ENCODE measurements at places on chromosomes 5 and 9. TPM values are rescaled to one million over a fixed set of nuclear protein-coding genes. Genes with fewer than 3 reads are reported as not detected.

- no peak overlapping the region for H3K27ac ChIP-seq
- no peak for DNase-seq
- H3K27me3 ChIP-seq = no peaks in the 10 kb centered on the region
- no peaks in the 10 kb centered on the region for H3K4me1 ChIP-seq
- H3K4me3 ChIP-seq = no peak overlapping the region
Observed at GRCh38 chr5:68070591-68071281, 144.8 kb upstream of the PIK3R1 start.

Gene PCDHA12
- not detected for total RNA-seq

DNA sequence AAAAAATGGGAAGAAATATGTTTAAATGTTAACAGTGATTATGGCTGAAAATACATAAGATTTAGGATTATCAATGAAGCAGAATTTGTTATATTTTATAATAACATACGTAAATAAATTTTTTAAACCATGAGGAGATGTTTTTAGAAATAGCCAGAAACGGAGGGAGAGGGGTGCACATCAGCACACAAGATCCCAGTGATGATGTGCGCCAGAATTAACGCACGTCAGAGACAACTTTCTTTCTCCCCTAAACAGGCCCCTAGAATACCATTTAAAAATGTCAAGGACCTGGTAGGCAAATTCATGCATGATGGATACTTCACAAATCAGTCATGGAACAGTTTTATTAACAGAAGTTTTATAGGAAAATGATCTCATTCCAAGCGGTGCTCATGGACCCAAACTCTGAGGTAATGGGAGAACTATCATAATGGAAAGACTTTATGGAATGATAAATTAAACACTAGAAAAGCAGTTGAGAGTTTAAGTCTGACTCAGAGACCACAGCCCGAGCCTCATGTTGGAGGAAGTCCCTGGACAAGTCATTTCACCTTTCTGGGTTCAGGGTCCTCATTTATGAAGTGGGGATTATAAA is 258.9 kb upstream of the GAS1 start:
- H3K27ac ChIP-seq = no peak overlapping the region
- H3K4me3 ChIP-seq = no peak overlapping the region
- no peak for DNase-seq
- H3K4me1 ChIP-seq = no peaks in the 10 kb centered on the region

DNA sequence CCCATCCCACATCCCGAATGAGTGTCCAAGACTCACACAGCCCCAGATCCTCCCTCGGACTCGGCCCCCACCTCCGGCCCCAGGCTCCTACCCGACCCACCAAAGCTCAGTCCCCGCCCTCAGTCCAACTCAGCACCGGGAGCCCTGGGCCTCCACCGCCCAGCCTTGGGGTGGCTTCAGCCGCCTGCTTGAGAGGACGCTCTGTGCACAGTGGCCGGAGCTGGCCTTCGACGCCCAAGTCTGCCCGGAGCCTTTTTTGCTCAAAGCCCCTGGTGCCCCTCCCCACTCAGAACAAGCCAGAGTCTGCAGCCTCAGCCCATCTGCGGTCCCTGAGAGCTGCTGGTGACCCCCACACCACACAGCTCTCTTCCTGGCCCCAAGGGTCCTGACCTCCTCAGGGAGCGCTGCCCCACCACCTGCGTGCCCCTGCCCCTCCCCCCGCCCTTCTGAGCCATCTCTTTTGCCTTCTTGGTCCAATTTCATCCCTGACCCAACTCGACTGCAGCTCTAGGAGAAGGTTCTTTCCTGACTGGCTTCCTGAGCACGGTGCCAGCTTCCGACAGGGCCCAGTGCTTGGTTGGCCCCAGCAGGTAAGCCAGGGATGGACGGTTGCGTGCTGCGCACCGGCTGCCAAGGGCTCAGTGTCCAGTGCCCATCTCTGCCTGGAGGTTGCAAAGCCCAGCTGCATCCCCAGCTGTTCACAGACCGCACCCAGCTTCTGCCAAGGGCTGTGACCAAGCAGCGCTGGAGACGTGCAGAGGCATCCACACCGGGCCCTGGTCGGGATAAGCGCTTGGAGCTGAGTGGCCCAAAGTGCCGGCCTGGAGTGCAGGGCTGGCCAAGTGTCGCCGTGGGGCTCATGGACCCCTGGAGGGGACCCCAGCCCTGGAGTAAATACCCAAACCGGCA is 27.7 kb upstream of the NSMF start:
- H3K27ac ChIP-seq = no peak overlapping the region
- no peak for DNase-seq
- H3K4me3 ChIP-seq = no peak overlapping the region
- H3K36me3 ChIP-seq = no peaks in the 10 kb centered on the region
- peaks cover 13% of the 10 kb centered on the region for H3K4me1 ChIP-seq
- no peaks in the 10 kb centered on the region for H3K27me3 ChIP-seq

GRCh38 chr5:87116825-87117512 is 150.7 kb upstream of the RASA1 start:
- H3K4me1 ChIP-seq = peaks cover 37% of the 10 kb centered on the region
- H3K27ac ChIP-seq = peak overlapping the region; percentile 20
- peaks cover 5% of the 10 kb centered on the region for H3K36me3 ChIP-seq
- no peak for DNase-seq

GRCh38 chr9:33080534-33080933 is 4.1 kb upstream of the SMU1 start:
- no peak overlapping the region for H3K4me3 ChIP-seq
- H3K4me1 ChIP-seq = peaks cover 31% of the 10 kb centered on the region
- peaks cover 3% of the 10 kb centered on the region for H3K36me3 ChIP-seq
- H3K27me3 ChIP-seq = no peaks in the 10 kb centered on the region

DNA sequence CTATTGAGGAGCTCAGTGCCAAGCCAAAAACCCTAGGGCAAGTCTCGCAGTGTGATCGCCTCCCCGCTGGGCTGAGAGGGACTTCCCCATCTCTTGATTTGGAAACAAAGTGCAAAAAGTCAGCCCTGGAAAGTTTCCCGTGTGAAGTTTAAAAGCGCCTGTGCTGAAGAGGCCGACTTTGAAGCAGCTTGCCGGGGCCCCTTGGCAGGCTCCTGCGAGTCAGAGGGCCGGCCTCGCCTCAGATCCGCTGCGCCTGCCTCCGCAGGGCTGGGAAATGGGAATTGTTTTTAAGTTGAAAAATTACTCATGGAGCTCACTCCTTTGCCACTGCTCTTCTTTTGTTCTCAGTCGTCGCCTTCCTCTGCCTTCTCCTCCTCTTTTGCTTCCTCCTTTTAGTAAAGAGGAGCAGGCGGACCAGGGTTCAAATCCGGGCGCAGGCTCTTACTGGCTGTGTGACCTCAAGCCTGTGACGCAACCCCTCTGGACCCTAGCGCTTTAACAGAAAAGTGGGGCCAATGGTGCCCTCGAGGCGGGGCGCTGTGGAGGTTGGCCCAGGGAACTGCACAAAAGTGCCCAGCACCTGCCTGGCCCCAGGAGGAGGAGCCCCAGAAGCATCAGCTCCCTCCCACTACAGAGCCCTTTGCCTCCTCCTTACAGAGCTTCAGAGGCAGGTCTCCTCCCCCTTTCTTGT is 14.7 kb upstream of the LHX2 start:
- H3K36me3 ChIP-seq = peaks cover 3% of the 10 kb centered on the region
- H3K27me3 ChIP-seq = peaks cover 76% of the 10 kb centered on the region
- peaks cover 23% of the 10 kb centered on the region for H3K4me1 ChIP-seq
- no peak overlapping the region for H3K27ac ChIP-seq
- peak overlapping the region; percentile 28 for H3K4me3 ChIP-seq

DNA sequence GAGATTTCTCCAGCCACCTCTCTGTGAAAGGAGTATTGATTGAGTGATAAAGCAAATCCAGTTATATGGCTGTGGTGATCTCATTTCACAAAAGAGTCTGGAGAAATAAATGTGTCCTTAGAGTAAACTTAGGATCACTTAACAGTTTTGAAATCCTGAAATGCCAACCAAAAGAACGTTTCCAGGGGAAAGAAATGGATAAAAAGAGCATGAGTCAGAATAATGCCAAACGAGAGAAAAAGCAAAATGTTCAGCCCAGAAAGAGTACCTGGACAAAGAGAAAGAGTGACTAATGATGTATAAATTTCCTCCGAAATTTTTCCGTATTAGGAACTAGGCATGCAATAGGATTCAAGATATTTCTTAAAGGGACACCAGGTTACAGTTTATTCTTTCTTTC is 463.1 kb upstream of the CDH10 start:
- no peak overlapping the region for H3K4me3 ChIP-seq
- no peaks in the 10 kb centered on the region for H3K36me3 ChIP-seq
- H3K27me3 ChIP-seq = no peaks in the 10 kb centered on the region
- no peak overlapping the region for H3K27ac ChIP-seq
- no peaks in the 10 kb centered on the region for H3K4me1 ChIP-seq
- DNase-seq = no peak

GRCh38 chr5:2190549-2190948 is 307.8 kb upstream of the IRX4 start:
- no peaks in the 10 kb centered on the region for H3K36me3 ChIP-seq
- no peak overlapping the region for H3K4me3 ChIP-seq
- DNase-seq = no peak
- H3K4me1 ChIP-seq = no peaks in the 10 kb centered on the region
- H3K27me3 ChIP-seq = no peaks in the 10 kb centered on the region

Gene FPGS
- 108 TPM for total RNA-seq

DNA sequence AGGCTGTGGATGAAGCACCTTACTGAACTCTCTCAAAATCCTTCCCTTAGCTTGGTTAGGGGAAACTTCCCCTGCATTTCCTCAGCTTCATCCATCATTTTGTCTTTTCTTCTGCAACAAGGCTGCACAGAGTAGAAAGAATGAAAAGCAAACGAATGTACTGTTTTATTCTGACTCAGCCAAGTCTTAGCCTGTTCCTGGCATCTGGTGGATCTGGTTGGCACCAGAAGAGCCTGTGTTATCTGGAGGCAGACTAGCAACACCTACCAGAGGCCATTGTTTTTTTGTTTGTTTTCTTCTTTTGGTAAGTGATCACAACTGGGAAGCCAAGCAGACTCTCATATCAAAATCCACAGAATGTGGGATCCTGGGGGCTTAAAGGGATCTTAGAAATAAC is 200.7 kb downstream of the FANCC start:
- H3K4me1 ChIP-seq = no peaks in the 10 kb centered on the region
- no peak for DNase-seq
- no peaks in the 10 kb centered on the region for H3K27me3 ChIP-seq
- no peaks in the 10 kb centered on the region for H3K36me3 ChIP-seq
- H3K4me3 ChIP-seq = no peak overlapping the region

DNA sequence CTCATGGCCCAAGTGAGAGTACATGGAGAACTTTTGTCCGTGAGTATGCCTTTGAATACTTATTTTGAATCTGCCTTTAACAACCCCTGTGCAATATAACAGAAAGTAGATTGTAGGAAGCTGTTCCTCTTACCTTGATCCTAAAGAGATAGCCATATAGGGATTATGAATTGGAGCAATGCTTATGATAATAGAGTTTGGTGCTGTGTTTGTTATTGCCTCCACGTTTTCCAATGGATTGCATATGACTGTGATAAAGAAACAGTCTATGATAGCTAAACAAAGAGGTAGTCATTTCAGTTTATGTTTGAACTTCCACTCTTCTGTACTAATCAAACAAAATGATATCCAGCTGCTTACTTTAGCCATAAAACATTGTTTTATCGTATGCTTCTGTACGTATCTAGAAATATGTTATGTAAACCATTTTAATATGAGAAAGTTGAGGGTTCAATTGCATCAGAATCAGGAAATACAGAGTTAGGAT is 199.6 kb upstream of the RGMB start:
- no peaks in the 10 kb centered on the region for H3K36me3 ChIP-seq
- DNase-seq = no peak
- H3K4me3 ChIP-seq = no peak overlapping the region

DNA sequence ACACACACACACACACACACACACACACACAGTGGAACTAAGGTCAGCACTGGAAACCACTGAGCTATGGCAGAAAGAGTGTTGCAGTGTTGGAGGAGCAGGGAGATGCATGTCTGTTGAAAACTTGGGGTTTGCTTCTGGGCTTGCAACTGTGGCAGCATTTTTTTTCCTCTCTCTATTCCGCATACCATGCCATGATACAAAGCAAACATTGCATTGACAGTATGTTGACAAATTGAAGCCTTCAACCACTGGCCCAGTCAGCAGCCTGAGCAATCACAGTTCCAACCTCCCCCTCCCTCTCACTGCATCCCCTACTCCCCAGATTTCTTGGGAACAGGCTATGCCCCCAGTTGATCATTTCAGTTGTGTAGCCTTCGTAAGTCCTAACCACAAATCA is 478.1 kb upstream of the WWC1 start:
- H3K4me3 ChIP-seq = no peak overlapping the region
- no peak for DNase-seq

GRCh38 chr9:87513161-87513560 is 15.5 kb downstream of the DAPK1 start:
- no peaks in the 10 kb centered on the region for H3K4me1 ChIP-seq
- H3K27ac ChIP-seq = no peak overlapping the region
- DNase-seq = no peak
- H3K36me3 ChIP-seq = no peaks in the 10 kb centered on the region
- peaks cover 4% of the 10 kb centered on the region for H3K27me3 ChIP-seq

Gene MYOT
- total RNA-seq = not detected

GRCh38 chr5:2721385-2722138 is 29.9 kb downstream of the IRX2 start:
- peaks cover 5% of the 10 kb centered on the region for H3K27me3 ChIP-seq
- H3K4me1 ChIP-seq = no peaks in the 10 kb centered on the region
- H3K36me3 ChIP-seq = no peaks in the 10 kb centered on the region

Gene FCN1
- total RNA-seq = 2.6 TPM

All from activated naive CD8-positive, alpha-beta T cell treated with anti-CD3 and anti-CD28 coated beads, Interleukin-2, amount 10 ng/mL, durations not matched to agents 7 days and 5 days (primary cell).